ENCODE measurements at places on chromosomes 1 and 21.

GRCh38 chr1:155223047-155223446 lies 14.6 kb downstream of the MTX1 start:
- no peak for DNase-seq

DNA sequence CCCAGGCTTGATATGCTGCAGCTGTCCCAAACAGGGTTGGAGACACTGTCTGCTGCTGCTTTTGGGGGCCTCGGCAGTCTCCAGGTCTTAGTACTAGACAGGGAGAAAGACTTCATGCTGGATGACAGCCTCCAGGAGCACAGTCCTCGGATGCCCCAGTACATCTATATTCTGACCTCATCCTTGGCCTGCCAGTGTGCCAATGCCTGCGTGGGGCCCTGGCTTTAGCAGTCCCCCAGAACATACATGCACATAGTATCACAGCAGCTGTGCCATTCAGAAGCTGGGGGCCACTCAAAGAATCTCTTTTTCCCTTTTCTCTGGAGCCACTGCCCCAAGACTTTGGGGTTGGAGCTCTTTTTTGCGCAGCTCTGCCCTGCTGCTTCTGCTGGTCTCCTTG lies 4.4 kb upstream of the ZSCAN20 start:
- no peak for DNase-seq

DNA sequence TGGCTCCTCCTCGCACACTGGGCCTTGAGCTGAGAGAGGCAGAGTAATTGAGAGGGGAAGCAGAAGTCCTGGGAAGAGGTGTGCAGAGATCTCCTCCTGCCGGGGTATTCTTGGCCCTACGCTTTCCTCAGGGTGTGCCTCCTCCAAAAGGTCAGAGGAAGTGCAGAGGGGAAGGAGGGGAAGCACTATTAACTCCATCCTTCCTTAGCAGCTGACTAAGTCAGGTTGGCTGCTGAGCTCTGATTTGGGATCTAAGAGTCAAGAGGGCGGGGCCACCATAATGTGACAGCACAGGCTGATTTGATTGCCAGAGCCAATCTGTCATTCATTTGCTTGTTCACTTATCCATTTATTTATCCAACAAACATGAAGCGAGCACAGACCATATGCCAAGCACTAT lies 12.3 kb downstream of the ATP2B4 start:
- peak; percentile 43 for DNase-seq

- DNase-seq, result no peak
These were observed 38.8 kb downstream of the ERI3 start for GRCh38 chr1:44316231-44316759.

DNA sequence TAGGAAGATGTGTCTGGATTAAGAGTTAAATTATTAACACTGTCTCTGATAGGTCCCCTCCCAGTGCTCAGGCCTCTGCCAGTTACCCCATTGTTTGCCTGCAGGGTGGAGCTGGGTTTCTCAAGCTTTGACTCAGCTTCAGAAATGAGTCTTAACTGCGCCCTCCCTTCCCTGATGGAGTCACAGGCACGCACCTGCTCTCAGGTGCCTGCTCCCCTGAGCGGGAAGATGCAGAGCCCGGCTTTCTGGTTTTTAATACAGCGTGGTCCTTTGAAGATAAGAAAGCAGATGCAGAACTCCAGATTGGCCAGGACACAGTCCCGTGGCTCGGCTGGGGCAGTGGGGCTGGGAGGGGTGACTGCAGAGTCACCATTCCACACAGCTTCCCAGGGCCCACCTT lies 3.2 kb upstream of the SPRR4 start:
- no peak for DNase-seq

GRCh38 chr1:10555635-10556429 lies 81.1 kb downstream of the PEX14 start:
- DNase-seq, result peak; percentile 46

GRCh38 chr1:218284377-218284916 lies 646 bp upstream of the RRP15 start:
- DNase-seq, result peak; percentile 50

- DNase-seq, result no peak
These were observed 5.0 kb downstream of the PALMD start for GRCh38 chr1:99650773-99651437.

GRCh38 chr1:56578138-56578962 lies 1.0 kb downstream of the PLPP3 start:
- DNase-seq, result peak; percentile 64

- DNase-seq, result no peak
These were observed 187.0 kb upstream of the ETV3 start for GRCh38 chr1:157325220-157325619.

DNA sequence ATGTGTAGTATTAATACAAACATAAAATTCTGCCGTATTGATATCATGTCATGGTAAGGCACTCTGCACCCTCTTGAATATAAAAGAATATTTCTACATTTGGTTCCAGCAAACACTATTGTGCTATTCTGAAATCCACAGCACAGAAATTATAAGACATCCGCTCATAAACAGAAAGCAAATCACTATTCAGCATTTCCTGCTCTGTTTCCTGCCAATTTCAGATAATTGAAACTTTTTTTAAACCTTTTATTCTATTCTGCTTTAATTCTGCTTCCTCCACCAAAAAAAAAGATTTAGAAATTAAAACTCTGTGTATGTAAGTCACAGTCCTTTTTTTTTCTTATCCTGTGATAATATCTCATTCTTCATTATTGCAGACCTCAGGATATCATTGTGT lies 39.6 kb upstream of the PLEKHO1 start:
- no peak for DNase-seq

DNA sequence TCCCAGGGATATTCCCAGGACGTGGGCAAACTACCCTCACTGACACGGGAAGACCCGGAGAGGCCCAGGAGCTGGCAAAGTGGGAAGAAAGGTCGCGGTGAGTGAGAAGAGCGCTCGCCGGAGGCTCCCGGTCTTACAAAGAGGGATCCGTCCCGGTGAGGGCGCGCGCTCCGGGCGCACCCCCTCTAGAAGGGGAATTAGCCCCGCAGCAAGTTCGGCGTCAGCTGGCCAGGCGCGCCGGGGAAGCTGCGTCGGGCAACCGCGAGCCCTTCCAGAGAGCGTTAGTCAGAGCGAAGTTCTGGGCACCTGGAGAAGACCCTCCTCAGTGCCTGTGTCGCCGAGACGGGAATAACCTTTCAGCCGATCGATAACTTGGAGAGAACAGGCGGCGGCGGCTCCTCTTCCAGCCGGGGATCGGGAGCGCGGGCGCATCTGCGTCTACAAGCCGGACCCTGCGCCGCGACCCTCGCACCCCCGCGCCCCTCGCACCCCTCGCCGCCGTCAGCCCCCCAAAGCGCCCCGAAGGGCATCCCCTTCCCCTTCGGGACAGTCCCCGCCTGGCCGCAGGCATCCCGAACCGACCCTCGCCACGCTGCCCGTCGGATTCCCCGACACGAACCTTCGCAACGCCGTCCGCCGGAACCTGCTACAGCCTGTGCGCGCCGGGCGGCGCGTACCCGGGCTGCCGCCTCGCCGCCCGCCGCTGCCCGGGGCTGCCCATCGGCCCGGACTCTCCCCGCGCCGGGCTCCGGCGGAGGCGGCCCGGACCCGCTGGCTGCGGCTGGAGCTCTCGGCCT lies 485 bp downstream of the SIPA1L2 start:
- DNase-seq, result peak; percentile 68

- DNase-seq, result no peak
These were observed 56.8 kb upstream of the IPO9 start for GRCh38 chr1:201772178-201772577.

- no peak for DNase-seq
These were observed 602 bp upstream of the MED18 start for GRCh38 chr1:28328228-28328648.

DNA sequence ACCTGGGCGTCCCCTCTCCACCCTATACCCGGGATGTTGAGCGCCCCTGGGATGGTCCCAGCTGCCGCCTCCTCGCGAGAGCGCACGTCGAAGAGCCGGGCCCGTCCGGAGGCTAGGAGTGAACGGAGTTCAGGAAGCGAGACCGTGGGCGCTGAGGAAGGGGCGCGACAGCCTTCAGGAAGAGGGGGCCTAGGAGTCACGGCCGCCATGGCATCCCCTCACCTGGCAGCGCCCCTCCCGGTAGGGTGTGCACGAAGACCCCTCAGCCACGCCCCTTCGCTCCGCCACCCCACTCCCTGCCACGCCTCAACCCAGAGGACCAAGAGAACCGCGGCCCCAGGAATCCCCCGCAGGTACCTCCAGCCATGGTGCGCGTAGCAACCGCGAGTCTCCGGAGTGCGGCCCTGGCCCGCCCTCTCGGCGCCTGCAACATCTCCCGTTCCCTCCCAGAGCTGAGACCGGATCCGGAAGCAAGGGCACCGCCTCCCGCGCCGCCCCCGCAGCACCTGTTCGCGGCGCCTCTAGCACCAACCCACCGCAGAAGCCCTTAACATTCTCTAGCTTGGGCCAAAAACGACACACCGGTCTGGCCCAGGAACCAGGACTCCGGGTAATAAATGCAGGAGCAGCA lies at the start of gene TSTD1:
Gene TSTD1 (minus strand): TSS at position 442 of the 631 bp plus-strand sequence. CDS start 75 bp downstream, at position 367.
- DNase-seq, result peak; percentile 92

GRCh38 chr1:71086331-71086730 lies 5.5 kb upstream of the ZRANB2 start:
- DNase-seq, result no peak

DNA sequence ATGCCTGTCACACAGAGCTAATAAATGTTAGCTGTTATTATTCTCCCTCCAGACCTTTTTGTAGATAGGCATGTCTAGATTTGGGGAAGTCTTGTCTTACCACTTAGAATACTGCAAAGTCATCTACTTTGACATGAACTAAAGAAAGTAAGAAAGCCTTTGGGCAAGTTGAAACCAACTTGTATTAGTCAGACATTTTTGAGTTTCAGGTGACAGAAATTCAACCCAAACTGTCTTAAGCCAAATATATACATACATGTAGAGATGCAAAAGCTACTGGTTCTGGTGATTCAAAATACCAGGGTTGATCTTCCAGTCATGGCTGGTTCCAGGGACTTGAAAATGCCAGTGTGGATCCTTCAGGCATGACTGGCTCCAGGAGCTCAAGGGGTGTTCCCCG lies 276.8 kb upstream of the TMEM51 start:
- no peak for DNase-seq

- DNase-seq, result no peak
These were observed 150.8 kb downstream of the NFIA start for GRCh38 chr1:61233121-61233660.

DNA sequence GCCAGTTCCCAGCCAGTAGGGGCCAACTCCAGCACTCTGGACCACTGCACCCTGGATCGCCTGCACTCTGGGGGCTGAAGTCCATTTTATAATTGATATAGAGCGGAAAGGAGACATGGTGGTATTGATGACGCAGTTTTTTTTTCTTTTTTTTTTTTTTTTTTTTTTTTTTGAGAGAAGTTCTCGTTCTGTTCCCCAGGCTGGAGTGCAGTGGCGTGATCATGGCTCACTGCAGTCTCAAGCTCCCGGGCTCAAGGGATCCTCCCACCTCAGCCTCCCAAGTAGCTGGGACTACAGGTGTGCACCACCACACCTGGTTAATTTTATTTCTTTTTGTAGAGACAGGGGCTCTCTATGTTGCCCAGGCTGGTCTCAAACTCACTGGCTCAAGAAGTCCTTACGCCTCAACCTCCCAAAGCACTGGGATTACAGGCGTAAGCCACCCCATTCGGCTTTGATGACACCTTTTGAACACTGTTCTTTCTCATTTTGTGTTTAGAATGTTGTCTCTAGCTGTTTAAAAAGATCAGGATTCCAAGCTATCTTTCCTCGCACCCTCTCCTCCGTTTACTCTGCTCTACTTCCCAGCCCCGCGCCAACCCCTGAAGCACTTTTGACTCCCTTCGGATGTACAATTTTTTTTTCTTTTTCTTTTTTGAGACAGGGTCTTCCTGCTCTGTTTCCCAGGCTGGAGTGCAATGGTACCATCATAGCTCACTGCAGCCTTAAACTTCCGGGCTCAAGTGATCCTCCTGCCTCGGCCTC lies 960 bp downstream of the MX2 start:
- no peak for DNase-seq

DNA sequence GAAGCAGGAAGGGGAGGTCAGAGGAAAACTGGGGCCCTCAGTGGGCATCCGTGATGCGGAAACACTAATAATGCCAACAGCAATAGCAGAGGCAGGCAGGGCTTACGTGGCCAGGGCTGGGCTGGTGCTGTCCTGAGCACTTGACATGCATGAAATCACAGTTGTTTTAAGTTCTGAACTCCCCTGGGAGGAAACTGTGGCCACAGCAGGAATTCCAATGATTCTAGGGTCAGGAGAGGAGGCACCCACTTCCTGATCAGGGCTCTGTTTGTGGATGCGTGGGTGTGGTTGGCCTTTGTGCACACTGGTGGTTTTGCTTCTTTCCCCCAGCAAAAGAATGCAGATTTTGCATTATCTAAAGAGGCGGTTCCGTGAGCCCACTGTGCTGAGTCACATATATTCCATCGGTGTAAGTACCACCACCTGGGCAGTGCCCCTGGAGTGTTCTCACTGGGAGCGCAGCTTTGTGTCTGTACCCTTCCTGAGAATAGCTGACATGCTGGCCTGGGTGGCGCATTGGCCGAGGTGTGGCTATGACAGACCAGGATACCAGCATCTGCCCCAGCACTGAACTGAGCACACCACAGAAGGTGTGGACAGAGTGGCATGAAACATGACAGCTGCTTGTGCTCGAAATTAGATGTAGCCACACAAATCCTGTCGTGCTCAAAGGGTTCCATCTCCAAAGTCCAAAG lies 71.0 kb downstream of the PDE9A start:
- DNase-seq, result no peak

DNA sequence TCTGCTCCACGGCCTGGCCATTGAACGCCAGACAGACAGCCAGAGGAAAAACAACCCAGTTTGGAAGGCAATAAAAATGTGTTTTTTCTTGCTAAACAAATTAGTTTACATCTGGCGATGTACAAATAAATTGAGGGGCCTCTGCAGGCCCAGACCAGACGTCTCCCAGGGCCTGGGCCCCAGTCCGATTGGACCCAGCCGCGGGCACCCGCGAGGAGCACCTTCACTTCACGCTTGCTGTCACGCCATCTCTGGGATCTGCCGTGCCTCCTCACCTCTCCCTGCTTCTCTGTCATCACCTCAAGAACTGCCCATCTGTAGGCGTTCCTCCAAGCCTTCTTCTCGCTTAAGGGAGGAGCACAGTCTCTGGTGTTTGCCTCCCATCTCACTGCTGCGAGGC lies 61.5 kb downstream of the GLIS1 start:
- DNase-seq, result no peak

GRCh38 chr1:204697893-204698292 lies 12.4 kb upstream of the LRRN2 start:
- DNase-seq, result no peak

- no peak for DNase-seq
These were observed 5.9 kb upstream of the TNFSF4 start for GRCh38 chr1:173212952-173213491.

DNA sequence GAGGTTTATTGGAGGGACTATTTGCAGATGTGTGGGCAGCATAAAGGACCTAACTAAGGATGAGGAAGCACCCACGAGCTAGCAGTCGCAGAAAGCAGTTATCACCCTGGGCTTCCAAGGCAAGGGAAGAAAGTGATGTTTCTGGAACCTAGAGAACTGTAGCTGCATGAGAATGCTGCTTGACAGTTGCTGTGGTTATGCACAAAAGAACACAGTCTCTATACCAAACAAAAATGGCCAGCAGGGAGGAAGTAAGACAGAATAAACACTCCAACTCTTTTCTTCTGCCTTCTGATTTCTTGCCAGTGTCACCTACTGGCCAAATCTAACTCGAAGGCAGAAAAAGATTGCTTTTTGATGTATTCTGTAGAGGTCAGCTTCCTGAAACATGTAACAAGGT lies 190.2 kb downstream of the RASAL2 start:
- peak; percentile 13 for DNase-seq

- peak; percentile 85 for DNase-seq
These were observed 1.0 kb upstream of the EFNA1 start for GRCh38 chr1:155126556-155127104.

- no peak for DNase-seq
These were observed 740.9 kb upstream of the TPTE start for GRCh38 chr21:9780441-9780937.

GRCh38 chr1:109501644-109502363 lies 7.7 kb downstream of the AMIGO1 start:
- DNase-seq, result no peak
